Heart right ventricle (tissue), 16 donors: ENCODE measurements at places on chromosomes 2 and 18. TPM values are rescaled to one million over a fixed set of nuclear protein-coding genes. Genes with fewer than 3 reads are reported as not detected.

The GAD1 gene
- not detected for total RNA-seq

The COL4A4 gene
- 3.9 TPM for total RNA-seq

The NEU2 gene
- total RNA-seq, result not detected

The HOXD1 gene
- not detected for total RNA-seq

The POTEC gene
- not detected for total RNA-seq

The POTEJ gene
- total RNA-seq, result not detected

The RNF125 gene
- 1.4 TPM for total RNA-seq

The ESPNL gene
- total RNA-seq, result not detected

The NT5C1B gene
- not detected for total RNA-seq

The REG3A gene
- not detected for total RNA-seq

The DSG4 gene
- not detected for total RNA-seq

- no peak for DNase-seq
Observed at GRCh38 chr18:3692113-3692621, 242.2 kb downstream of the TGIF1 start.

DNA sequence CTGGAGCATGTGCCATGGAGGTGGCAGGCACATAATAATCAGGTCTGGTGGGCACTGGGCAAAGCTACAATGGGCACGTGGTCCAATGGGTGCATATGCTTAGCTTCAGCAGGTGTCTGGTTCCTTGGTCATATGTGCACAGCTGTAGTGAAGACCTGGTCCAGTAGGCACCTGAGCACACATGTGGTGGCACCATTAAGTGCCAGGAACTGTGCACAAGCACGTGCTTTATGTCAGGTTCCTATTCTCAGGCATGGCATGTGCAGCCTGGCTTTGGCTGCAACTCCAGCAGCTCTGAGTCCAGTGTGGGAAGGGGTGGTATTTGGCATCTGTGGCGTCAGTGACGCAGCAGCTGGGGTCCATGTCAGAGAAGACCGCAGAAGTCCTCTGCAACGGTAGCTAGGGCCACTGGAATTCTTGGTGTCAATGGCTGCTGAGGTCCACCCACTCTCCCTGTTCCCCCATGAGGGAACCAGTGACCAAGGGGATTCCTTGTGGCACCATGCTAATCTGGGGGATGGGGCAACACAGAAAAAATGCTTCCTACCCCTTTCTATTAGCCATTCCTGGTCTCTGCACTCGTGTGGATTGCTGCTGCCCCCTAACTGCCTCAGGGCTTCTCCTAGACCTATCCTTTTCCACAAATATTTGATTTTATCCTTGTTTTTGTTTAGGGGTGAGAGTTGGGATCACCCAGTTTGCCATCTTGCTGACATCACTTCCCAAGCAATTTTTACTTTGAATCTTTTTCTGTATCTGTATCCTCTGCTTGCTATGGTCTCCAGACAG, 262.9 kb upstream of the MAP2 start:
- no peak for DNase-seq

DNA sequence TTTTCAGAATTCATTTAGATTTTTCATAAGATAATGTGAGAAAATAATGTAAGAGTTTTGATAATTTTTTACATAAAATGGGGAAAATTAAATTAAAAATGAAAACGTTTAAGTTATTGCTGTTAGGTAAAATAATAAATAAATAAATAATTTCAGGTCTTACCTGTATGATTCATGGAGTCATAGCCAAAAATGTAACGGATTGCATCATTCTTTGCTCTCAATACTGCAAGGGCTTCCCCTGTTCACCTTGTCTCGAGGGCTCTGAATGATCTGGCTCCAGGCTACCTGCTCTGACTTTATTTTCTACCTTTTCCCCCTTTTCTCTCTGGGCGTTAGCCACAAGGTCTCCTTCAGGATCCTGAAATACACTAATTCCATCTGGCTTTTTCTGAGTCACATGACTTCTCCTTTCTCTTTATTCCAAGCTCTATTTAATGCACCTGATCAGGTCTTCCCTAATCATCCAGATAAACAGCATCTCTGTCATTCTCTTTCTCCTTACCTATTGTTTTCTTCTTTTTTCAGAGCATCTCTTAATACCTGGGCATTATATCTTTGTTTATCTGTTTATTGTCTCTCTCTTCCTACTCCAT, 30.0 kb upstream of the CFAP36 start:
- no peak for DNase-seq

DNA sequence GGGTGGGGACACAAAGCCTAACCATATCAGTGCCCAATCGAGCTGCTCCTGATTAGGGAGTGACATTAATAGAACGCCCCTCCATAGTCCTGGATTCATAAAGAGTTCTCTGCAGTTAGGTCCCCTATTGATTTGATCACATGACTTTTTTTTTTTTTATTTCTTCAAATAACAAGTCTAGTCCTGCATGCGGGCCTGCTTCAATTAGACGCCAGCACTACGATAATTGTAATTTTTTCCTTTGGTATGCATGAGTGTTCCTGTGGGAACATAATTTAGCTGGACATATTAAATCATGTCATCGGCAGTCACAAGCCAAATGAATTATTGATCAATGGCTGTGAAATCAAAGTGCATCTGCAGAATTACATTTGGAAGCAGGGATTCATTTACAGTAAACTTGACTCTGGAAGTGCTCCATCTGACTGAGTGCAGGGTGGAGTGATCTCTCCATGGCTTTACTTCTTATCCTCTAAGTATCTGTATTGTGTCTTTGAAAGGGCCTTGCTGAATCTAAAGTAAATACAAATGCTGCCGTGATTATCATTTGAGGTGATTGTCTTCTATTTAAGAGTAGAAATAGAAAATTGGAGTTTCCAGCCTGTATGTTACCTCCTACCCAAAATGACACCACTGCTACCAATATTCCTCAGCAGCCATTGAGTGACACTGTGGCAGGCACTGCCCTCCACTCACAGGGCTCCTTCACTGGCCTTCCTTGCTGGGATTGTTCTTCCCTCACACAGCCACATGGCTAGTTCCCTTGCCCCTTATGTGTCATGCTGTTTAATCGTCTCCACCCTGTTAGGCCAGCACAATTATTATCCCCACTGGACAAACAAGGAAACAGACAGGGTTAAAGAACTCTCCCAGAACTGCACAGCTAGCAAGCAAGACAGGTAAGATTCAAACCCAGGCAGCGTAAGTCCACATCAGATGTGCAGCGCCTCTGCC, 337.4 kb upstream of the ID2 start:
- no peak for DNase-seq

DNA sequence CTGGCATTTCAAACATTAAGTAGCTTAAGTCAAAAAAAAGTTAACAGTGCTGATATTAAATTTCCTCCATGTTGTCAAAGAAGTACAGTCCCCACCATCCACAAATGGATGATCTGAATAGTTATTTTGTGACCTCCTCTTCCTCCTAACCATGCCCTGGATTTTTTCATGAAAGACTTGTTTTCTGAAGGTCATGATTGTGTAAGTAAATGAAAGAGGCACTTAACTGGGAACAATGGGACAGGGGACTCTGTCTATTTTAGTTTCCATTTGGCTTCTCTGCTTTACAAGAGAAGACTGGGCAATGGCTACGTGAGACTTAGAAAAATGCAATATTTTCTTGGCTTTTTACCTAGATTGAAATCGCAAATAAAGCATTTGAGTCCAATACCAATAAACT, 32.2 kb downstream of the PECR start:
- no peak for DNase-seq

DNA sequence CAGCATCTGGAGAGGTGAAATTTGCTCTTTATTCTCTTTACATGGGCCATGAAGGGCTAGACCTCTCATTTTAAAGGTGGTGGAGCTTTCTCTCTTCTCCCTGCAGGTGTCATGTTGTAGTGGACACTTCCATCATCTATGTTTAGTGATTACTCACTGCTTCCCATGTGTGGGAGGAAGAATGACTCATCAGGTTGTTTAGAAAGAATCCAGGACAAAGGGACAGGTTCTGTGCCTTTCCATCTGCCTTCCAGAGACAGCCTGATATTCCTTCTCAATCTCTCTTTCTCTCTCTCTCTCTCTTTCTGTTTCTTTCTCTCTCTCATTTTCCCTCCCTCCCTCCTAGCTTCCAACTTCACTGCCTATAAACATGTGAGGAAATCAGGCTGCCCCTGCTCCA, 38.7 kb downstream of the SCG2 start:
- DNase-seq, result no peak

DNA sequence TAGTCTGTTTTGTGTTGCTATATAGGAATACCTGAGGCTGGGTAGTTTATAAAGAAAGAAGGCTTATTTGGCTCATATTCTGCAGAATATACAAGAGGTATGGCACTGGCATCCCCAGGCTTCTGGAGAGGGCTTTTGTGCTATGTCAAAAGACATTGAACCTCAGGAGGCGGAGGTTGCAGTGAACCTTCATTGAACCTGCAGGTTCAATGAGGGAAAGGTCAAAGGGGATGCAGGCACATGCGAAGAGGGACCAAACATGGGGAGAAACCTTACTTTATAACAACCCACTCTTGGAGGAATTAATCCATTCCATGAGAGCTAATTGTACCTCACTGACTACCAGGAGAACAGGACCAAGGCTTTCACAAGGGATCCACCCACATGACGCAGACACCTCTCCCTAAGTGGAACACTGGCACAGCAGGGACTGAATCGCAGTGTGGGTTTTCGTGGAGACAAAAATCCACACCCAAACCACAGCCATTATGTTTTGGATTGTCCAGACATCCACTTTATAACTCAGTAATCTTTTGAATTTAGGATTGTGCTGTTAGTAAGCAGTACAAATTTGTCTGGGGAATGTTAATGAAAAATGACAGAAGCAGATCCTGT, 4.1 kb upstream of the SERPINB8 start:
- DNase-seq, result no peak

GRCh38 chr2:217248312-217248935, 388.6 kb upstream of the TNP1 start:
- DNase-seq, result peak; percentile 72

DNA sequence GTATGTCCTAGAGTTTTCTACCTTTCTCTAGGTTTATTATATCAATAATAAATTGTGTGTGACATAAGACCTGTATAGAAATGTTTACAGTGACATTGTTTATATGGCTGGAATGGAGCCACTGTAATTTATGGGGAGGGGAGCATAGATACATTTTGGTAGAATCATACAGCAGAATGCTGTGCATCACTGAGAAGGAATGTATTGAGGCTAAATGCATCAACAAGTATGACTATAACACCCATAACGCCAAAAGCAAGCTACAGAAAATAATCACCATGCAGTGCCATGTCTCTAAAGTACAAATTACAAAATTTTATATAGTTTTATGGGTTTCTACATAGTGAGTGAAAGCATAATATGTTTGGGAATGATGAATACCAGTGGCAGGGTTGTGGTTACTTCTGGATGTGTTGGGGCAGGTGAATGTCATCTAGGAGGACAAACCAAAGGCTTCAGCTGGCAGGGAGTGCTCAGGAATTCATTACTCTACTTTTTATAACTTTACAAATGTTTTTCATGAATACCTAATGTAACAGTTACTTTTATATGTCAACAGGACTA, 226.0 kb upstream of the NETO1 start:
- DNase-seq, result no peak

- DNase-seq, result peak; percentile 54
Observed at GRCh38 chr18:35355140-35355618, 11.0 kb upstream of the ZNF24 start.

GRCh38 chr2:119311371-119311770, 55.3 kb downstream of the C2orf76 start:
- DNase-seq, result no peak

DNA sequence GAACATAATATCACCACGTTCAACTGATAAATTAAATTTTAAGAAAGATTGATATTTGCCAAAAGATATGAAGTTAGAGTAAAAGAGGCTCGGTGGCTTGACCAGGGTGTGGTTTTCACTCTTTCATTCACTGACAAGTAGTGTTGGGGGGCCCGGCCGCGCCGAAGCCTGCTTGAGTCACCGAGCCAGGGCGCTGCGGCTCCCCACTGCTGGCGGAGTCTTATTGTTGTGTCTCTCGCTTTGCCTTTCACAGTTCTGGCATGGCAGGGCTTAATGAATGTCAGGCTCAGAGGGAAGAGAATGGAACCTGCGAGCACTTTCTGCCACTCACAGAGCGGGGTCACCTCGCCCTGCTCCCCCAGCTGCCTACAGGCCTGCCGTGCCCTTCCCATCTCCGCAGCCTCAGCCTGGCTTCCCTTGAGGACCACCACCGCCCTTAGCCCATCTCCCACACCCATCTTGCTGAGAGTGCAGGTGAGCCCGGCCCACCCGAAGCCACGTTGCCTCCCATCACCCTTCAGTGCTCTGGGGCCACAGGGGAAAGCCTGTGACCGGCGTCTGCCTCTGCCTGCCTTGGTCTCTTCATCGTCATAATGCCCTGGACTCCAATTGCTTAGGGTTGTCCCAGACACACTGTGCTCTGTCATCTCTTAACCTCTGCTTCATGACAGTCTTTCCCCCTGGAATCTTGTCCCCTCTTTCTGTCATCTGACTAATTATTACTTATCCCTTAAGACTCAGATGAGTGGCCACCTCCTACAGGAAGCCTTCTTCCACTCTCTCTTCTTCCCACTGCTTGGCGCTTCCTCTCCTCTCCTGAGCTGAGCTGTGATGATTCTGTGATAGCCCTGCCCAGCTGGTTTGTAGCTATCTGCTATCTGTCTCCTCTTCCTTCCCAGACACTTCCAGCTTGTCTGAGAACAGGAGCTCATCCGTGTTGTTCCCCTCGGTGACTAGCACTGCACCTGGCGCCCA, 142.5 kb downstream of the FAM210A start:
- no peak for DNase-seq

GRCh38 chr2:92073036-92073814, 2798.0 kb upstream of the TEKT4 start:
- DNase-seq, result no peak

DNA sequence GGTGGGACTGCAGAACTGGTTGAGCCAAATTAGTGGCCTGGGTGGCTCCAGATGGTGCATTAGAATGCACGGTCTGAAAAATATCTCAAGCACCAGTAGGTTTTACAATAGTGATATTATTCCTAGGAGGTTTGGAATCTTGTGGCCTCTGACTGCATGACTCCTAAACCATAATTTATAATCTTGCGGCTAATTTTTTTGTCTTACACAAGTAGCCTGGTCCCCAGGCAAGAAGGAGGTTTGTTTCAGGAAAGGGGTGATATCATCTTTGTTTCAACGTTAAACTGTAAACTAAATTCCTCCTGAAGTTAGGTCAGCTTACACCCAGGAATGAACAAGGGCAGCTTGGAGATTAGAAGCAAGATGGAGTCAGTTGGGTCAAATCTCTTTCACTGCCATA, 98.9 kb upstream of the ARL4C start:
- no peak for DNase-seq

DNA sequence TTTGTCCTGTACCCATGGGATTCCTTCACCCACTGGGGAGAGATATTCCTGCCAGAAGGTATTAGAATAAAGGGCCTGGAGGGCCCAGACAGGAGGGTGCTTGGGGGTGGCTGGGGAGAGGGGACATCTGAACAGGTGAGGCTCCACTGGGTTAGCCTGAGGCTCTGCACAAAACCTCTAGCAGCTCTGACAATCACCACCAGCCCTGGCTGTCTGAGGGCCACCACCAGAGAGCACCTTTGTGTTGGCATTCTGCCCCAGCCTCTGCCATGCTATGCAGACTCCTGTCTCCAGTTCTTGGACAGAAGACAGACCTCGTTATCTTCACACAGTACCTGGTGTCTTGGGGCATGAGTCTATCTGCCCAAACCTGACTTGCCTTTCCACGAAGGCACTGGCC, 25.3 kb downstream of the SLC16A14 start:
- no peak for DNase-seq
